ENCODE measurements at places on chromosomes 13 and 19.

- DNase-seq, result no peak
Observed at GRCh38 chr19:51323481-51324166, 12.2 kb downstream of the IGLON5 start.

DNA sequence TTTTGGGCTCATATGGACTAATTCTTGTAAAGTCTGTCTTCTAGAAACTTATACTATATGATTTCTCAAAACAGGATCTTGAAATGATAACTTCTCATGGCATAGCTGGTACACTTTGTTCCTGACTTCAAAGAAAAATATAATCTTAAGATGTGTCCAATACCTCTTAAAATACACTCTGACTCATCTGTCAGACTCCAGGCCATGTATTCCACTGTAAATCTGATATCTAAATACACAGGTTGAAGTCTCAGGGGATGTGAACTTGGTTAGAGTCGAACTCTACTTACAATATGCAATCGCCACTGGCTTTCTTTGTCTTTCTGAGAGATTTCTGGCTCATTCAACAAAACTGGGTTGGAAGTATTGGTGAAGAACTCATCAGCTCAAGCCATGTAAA, 99.8 kb downstream of the LACC1 start:
- DNase-seq, result no peak

DNA sequence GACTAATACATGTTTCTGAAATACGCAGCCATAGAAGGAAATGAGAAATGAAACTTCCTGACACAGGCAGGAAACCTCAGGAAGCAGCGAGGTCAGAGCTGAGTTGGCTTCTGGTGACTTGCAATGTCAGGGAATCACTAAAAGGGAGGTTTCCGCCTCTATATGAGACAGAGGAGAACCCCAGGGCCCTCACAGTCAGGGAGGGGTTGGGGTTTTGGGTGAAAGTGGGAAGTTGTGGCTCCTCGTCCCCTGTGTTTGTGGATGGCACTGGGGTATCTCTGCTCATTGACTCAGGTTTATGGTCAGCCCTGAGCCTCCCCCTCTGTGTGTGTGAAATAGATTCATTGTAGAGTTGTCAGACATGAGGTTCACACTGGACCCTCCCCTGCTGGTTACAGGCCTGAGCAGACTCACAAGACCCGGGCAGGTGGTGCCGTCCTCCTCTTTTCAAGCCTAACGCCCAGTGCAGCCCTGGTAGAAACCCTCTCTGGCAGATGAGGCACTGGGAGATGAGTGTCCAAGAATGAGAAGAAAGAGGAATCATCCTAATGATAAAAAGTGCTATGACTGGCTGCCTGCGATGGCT, 5.5 kb upstream of the LILRA6 start:
- DNase-seq, result no peak

- DNase-seq, result no peak
Observed at GRCh38 chr13:34762312-34762711, 179.8 kb upstream of the NBEA start.

DNA sequence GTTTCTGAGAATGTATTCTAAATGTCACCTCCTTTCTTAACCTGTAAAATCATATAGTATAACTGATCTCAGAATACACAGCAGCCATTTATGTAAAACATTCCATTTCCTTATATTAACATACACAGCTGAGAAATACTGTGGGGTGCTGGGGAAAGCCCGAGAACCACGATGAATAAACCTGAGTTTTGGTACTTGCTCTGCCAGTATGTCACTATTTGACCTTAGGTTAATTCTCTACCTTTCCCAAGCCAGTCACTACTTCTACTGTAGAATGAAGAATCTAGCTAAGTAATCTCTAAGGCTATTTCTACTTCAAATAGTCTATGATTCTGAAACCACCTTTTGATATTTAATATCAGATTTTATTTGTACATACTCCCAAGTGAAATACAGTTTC, 173.7 kb downstream of the TBC1D4 start:
- DNase-seq, result no peak
